ENCODE measurements at places on chromosomes 7 and 10.

- no peak for DNase-seq
Observed at GRCh38 chr7:1025743-1026581, 18.4 kb upstream of the GPR146 start.

DNA sequence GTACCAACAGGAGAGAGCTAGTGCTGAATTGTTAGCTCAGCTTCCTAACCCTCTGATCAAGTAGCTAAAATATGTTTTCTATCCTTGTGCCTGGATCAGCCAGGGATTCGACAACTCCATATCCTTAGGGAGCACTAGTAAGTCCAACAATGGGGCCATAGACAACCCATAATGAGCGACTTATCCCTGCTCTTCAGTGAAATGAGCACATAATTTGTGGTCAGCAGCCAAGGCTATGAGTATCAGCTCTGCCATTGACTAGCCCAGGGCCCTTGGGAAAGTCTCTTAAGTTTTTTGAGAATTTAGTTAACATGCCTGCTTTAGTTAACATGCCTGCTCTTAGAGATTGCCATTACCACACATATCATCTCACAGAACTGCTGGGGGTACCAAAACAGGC is 39.3 kb downstream of the COL1A2 start:
- no peak for DNase-seq

DNA sequence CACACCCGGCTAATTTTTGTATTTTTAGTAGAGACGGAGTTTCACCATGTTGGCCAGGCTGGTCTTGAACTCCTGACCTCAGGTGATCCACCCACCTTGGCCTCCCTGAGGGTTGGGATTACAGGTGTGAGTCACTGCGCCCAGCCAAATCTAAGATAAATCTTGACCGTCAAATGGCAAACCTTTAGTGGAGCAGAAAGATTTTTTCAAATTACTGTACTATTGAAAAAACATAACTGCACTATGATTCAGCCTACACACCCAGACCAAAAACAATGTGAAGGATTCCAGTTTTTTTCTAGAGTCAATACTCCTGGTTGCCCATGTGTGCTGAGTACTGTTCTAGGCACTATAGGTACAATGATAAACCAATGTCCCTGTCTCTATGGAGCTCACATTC is 33.9 kb upstream of the SVIL start:
- DNase-seq: no peak

- DNase-seq: no peak
Observed at GRCh38 chr10:70863470-70864160, 24.8 kb downstream of the PCBD1 start.

- DNase-seq: no peak
Observed at GRCh38 chr10:75404815-75405597, 3.4 kb upstream of the ZNF503 start.

DNA sequence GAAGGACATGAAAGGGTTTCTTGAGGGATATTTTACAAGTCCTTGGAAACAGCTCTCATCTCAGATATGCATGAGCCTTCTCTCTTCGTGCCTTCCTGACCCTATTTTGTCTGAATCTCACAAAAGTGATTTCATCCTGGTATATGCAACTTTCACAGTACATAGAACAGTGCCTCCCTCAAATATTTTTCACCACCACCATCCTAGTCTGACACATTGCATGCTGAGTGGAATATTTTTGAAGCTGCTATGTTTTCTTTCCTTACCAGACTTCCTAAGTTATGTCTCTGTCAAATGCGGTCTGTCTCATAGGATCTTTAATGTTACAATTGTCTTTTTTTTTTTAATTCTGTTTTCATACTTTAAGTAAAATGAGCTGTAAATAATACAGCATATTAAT is 673.3 kb upstream of the LRRN3 start:
- DNase-seq: no peak

Measured in Jurkat, Clone E6-1 (cell line).